ENCODE measurements at places on chromosomes 1 and 21.

DNA sequence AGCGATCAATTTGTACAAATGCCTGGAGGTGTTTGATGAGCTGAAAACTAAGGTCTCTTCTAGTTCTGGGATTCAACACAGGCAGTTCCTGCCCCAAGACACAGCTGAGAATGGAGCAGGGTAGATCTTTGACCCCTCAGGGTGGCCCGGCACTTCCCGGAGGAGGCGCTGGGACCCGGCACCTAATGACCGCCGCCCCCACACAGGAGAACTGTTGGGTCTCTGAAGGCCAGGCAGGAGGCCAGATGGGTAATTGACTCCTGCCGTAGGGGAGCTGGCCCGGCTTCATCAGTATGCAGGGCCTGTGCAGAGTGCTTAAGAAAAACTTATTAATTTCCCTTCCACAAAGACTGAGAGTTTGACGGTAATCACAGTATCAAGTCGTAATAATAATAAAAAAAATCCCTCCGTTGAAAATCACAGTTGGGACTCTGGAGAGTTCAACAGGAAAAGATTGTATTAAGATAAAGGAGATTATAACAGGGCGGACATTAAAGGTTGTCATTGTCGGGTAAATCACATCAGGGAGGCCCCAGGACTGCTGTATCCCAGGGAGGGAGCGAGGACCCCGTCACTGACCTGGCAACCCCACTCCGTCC is 51.7 kb downstream of the UBIAD1 start:
- no peak for DNase-seq

GRCh38 chr1:2255420-2256369 is 27.6 kb downstream of the SKI start:
- DNase-seq, result no peak

GRCh38 chr1:160993544-160994193 is 27.3 kb downstream of the F11R start:
- DNase-seq, result no peak

GRCh38 chr1:153976819-153977249 is 640 bp downstream of the JTB start:
- DNase-seq, result no peak

- no peak for DNase-seq
Measured at GRCh38 chr21:35635261-35635660, 425.1 kb downstream of the SETD4 start.

GRCh38 chr1:33137800-33138199 is 44.0 kb downstream of the TRIM62 start:
- DNase-seq, result no peak

All from NCI-H2107 (cell line).